Left hindlimb (tissue), 1 donor: ENCODE measurements at places on chromosomes 4 and X.

DNA sequence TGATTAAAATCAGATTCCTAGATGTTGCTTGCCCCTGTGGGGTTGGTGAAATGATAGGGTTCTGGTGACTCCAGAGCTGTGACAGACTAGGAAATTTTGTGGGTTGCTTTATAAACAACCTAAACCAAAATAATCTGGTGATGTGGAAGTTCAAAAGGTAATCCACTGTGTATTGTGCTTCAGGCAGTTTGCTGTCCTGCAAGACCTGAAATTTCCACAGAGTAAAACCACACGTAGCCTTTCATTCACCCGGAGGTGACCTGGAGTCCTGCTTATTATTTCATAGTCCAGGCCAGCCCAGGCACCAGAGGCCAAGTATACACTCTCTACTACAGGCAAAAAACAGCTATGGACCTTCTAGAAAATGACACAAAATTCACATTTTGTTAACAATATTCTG lies 114.6 kb upstream of the CBR4 start:
- DNase-seq: no peak

DNA sequence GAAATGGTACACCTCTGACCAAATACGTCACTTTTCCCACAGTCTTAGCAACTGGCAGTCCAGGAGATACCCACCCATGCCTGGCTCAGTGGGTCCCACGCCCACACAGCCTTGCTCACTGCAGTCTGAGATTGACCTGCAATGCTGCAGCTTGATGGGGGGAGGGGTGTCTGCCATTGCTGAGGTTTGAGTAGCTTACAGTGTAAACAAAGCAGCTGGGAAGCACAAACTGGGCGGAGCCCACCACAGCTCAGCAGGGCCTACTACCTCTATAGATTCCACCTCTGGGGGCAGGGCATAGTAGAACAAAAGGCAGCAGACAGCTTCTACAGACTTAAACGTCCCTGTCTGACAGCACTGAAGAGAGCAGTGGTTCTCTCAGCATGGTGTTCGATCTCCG lies 52.7 kb downstream of the AMER1 start:
- no peak for DNase-seq

DNA sequence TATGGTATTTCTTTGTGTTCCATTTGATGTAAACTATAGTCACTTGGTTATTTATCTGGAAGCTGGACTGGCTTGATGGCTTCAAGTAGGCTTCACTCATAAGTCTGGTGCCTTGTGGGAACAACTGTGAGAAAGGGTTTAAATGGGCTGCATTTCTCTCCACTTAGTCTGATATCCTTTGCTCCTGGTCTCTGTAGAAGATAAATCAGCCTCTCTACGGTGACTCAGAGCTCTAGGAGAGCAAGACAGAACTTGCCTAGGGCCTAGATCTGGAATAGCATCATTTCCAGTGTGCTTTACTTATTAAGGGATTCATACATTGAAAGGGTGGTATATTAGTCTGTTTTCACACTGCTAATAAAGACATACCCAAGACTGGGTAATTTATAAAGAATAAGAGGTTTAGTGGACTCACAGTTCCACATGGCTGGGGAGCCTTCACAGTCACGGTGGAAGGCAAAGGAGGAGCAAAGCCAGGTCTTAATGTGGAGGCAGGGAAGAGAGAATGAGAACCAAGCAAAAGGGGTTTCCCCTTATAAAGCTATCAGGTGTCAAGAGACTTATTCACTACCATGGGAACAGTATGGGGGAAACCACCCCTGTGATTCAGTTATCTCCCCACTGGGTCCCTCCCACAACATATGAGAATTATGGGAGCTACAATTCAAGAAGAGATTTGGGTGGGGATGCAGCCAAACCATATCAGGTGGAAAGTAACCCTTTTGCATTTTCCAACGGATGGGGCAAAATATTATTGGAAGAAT lies 1746.4 kb upstream of the PCDH7 start:
- no peak for DNase-seq

GRCh38 chr4:157221895-157222770 lies 1.6 kb downstream of the GRIA2 start:
- peak; percentile 46 for DNase-seq

- no peak for DNase-seq
These were observed 4.6 kb upstream of the RS1 start for GRCh38 chrX:18676470-18676869.
